ENCODE measurements at places on chromosomes 7 and 10. TPM values are rescaled to one million over a fixed set of nuclear protein-coding genes. Genes with fewer than 3 reads are reported as not detected.

DNA sequence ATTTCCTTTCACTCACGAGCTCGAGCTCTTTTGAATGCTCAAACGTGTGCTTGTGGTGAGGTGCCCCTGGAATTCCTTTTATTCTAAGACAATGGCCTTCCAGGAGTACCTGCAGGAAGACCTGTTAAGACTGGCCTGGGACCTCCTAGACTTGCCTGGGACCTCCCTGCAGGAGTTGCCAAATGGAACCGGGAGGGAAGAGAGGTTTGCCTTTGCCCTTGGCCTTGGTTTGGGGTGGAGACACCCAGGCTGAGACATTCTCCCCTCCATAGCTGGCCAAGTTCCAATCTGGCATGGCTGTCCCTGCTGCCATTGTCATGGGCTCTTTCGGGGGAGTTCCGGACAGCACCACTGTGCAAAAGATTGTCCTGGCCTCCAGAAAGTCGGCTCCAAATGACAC, 39.7 kb downstream of the DNAJB12 start:
- DNase-seq = no peak

DNA sequence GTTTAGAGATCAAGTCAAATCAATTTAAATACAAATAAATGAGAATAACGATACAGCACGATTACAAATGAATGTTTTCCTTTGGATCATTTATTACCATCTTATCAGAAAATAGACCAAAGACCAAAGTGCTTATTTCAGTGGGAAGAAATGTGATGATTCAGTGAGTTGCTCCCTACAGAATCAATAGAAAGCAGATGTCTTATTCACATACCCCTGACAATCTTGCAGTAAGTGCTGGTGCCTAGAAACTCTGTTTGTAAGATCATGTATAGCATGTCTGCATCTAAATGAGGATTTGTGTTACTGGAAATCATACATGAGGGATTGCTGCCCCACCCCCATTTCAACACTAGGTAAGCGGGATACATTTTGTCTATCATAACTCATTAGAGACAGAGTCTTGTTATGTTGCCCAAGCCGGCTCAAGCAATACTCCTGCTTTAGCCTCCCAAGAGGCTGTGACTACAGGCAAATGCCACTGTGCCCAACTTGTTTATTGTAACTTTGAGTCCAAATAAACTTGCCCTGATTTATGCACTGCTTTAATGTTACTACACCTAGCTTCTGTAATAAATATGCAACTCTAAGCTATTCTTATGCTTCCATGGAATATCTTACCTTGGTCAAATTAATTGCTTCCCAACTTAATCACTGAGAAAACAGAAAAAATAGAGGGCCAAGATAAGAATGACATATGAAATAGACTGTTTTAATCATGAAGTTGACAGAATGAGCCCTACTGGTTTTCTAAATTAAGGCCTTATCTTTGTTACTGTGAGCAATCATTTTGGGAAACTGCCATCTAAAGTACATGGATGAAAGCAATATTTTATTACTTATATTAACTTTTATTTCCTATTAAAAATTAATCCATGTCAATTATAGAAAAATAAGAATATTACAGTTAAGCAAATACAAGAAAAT, 82.5 kb downstream of the AHR start:
- DNase-seq = no peak

DNA sequence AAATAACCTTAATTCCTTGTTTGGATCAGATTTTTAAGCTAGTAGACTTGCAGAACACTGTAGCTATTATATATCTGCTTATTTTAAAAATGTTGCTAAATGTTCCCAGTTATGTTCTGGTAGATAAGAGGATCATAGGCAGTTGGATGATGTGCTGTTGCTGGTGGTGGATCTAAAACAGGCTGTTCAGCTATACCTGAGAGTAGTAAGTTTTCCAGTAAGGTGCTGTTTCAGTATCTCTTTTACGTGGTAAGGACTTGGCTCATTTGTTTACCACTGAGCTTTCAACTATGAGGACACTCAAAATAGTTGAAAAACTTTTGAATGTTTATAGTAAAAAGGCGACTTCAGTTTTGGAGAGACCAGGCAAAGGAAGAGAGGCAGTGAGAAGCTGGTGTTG, 180.9 kb downstream of the CDK14 start:
- no peak for DNase-seq

DNA sequence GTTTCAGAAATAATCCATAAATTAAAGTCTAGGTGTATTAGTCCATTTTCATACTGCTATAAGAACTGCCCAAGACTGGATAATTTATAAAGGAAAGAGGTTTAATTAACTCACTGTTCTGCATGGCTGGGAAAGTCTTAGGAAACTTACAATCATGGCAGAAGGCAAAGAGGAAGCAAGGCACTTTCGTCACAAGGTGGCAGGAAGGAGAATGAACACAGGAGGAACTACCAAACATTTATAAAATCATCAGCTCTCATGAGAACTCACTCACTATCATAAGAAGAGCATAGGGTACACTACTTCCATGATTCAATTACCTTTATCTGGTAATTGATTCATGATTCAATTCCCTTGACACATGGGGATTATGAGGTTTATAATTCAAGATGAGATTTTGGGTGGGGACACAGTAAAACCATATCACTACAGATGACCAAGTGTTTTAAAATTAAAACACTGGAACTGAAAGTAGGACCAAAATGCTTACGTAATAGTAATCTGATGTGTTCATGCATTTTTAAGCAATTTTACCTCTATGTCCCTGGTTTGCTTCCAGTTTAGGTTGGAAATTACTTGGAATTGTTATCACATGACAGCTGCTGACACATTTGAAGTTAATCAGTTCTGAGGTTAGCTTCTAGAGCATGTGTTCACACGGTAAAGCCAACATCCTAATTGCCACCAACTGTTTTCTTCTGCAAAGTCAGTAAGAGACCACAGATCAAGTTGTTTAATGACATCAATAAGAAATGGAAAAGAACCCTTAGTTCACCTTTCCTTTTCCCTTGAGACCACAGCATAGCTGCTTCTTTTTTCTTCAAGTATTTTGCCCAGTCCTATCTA, 48.4 kb upstream of the SEMA3C start:
- no peak for DNase-seq

The CFTR gene
- polyA plus RNA-seq = 8.4 TPM

The CFAP46 gene
- polyA plus RNA-seq = 7.7 TPM

The ASIC3 gene
- 1.3 TPM for polyA plus RNA-seq

The INSYN2A gene
- polyA plus RNA-seq = 3.6 TPM

GRCh38 chr10:95501203-95502094, 59.7 kb downstream of the SORBS1 start:
- no peak for DNase-seq

DNA sequence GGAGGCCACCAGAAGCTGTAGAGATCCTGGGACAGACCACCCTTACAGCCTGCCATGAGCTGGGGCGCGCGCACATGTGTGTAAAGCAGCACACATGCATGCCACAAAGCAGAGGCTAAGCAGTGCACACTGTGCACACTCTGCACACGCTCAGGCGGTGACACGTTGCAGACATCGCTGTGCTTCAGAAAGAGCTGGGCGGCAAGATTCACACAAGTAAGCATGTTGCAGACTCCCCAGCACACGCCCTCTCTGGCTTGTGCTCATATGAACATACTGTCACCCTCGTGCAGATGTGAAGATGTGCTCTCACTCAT, 478.9 kb downstream of the DNAJB6 start:
- no peak for DNase-seq

The MYOF gene
- polyA plus RNA-seq = 30.3 TPM

The POLR2J2 gene
- 1.1 TPM for polyA plus RNA-seq

GRCh38 chr7:52119537-52119936, 802.9 kb upstream of the COBL start:
- DNase-seq = no peak

- DNase-seq = no peak
Observed at GRCh38 chr7:28957064-28957750, 923 bp downstream of the TRIL start.

DNA sequence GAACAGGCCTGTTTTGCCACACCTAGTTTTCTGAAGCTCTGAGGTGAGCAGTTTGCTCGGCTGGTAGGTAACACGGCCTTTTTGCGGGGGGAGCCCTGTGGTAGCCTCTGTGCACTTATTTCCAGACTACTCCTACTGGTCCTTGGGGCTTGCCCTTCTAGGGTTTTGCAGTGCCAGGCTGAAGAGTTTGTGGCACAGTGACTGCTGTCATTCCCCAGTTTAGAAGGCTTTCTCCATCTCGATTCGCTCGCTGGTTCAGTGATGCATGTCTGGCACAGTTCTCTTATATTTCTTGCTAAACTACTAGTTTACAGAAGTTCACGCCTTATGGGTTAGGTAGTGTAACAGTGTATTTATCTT, 711 bp downstream of the KIF20B start:
- no peak for DNase-seq

GRCh38 chr7:134374791-134375190, 58.1 kb upstream of the SLC35B4 start:
- DNase-seq = no peak

GRCh38 chr10:89090756-89091445, 100.3 kb downstream of the FAS start:
- no peak for DNase-seq

The RADIL gene
- 2.8 TPM for polyA plus RNA-seq

DNA sequence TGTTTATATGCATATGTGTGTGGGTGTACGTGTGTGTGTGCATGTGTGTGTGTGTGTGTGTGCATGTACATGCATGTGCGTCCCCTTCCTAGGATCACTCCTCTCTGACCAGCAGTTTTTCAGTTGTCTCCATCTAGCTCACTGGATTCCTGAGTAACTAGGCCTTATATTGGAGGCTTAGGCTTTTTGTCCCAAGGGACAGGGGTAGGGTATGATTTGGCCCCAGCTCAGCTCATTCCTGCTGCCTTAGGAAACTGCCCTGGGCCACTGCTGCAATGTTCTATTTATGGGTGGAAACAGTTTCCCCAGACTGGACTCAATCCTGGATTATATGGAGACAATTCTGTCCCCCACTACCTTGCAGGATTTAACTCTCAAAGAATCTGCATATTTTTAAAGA, 68.8 kb upstream of the SDK1 start:
- no peak for DNase-seq

DNA sequence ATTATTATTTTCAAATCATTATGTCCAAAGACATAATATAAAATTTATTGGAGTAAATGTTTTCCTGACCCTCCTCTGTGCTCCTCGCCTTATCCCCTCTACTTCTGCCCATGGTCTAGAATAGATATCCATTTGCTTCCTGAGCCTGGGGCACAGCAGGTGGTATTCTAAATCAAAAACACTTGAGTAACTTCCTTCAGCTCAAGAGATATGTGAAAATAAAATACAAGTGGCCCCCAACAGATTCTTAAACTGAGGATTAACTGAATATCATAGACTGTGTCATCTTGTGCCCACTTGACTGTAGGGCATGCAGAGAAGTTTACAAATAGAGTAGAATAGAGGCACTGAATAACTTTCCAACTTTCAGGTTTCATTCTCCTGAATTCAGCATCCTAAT, 59.1 kb downstream of the HGF start:
- DNase-seq = no peak

DNA sequence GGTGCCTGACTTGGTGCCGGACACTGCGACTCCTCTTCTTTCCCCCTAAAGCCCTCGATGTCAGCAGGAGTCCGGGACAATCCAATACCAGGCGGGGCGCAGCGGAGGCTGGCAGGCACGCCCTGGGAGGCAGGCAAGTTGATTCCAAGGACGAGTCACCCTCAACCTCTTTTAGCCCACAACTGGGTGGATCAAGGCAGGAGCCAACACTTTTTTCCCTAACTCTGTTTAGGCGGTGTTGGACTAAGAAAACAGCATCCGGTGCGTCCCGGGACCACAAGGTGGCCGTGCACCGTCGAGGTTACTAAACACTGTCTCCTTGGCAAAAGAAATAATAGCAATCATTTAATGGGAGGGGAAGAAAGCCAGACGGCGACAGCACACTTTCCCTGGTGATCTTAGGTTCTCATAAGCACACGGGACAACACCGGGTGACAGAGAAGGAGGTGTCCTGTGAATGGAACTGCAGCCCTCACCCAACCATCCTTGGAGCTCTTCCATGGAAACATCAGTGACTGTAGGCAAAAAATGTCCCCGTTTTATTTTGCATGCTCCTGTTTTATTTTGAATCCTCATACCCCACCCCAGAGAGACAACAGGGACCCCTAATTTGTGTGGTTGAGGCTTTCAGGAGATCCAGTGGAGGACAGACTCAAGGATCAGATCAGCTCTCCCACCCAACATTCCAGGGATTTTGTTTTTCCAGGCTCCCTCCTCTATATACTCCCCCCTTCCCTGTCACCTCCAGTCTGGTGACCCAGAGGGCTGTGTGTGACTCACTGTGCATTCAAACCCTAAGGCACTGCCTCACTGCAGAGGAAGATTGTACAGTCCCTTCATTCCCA, 1.3 kb upstream of the CALCR start:
- DNase-seq = no peak

- DNase-seq = no peak
Observed at GRCh38 chr7:4675771-4676367, 6.2 kb upstream of the FOXK1 start.

- peak; percentile 29 for DNase-seq
Observed at GRCh38 chr10:131972474-131973071, 9.2 kb downstream of the BNIP3 start.

DNA sequence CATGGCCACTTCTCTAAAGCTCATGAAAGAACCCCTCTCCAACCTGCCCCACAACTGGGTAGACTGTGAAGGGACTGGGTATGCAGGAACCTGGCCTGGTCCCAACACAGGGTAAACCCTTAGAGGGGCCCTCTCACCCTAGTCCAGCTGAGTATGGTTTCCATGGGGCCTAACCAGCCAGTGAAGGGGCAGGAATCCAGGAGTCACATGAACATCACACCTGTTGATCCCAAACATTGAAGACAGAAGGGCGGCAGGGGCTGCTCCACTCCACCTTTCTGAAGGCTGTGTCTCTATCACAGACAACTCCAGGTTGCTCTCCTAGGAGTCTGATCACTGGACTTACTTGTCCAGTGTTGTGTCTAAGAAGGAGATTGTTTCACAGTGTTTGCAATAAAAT, 30.8 kb downstream of the GRID1 start:
- no peak for DNase-seq

DNA sequence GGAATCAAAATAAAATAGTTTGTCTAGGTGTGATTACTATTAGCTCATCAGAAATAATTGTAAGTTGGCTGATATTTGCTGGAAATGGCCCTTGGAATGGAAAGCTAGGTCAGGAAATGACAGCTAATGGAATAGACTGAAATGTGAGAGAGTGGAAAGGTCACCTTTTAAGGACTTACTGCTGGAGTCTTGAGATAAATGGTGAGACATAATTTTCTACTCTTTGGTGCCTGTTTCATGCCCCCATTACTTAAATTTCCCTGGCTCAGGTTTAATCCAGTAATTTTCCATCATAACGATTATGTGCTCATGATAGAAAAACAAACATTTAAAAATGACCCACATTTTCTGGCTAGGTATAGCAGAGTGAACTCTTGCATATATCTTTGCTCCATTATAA, 123.6 kb downstream of the ADAM22 start:
- DNase-seq = no peak

The CLCN1 gene
- polyA plus RNA-seq = 0.20 TPM

GRCh38 chr10:110395350-110396283, 90.9 kb upstream of the SMNDC1 start:
- no peak for DNase-seq

DNA sequence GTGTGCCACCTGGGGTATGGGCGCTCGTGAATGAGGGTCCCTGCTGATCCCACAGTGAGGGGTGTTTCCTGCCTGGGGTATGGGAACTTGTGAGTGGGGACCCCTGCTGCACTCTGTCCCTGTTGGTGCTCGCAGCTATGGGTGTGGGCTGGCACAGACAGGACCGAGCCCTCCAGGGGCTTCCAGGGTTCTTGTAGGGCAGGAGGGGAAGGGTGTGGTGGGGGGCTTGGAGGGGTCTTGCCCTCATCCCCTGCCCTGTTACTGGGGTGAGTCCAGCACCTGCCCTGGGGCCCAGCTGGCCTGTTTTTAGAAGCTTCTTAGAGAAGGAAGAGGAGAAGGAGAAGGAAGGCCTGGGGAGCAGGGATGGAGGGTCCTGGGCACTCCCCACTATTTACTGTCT, 377.0 kb upstream of the NUPR2 start:
- DNase-seq = no peak

Measured in renal cortex interstitium (tissue), 15 donors.